ENCODE measurements at places on chromosomes 3 and 15.

GRCh38 chr3:37559461-37559860 is 302.2 kb upstream of the CTDSPL start:
- no peak for DNase-seq

GRCh38 chr3:69008980-69009379 is 4.5 kb downstream of the EOGT start:
- DNase-seq: peak; percentile 74

DNA sequence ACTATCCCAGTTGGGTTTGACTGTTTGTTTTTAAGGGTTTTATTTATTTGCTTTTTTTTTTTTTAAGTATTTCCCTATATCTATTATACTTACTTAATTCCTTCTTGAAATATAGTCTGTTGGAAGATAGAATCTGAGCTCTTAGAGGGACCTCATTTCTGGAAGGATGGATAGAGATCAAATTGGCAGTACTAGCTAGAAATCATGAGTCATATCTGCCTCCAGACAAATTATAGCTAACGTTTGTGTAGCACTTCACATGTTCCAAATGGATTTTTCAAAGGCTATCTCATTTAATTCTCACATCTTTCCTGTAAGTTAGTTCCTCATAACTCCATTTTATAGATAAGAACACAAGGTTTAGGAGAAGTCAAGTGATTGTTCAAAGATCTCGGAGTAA is 384.7 kb downstream of the ZIC1 start:
- DNase-seq: no peak

GRCh38 chr15:93040288-93041158 is 48.5 kb downstream of the RGMA start:
- DNase-seq: no peak

GRCh38 chr15:88858934-88859333 is 36.4 kb downstream of the HAPLN3 start:
- DNase-seq: no peak

GRCh38 chr3:112672716-112673541 is 32.0 kb upstream of the CCDC80 start:
- DNase-seq: no peak

- DNase-seq: no peak
Measured at GRCh38 chr3:70856414-70857162, 544.1 kb upstream of the MDFIC2 start.

- DNase-seq: no peak
Measured at GRCh38 chr3:18237251-18238005, 187.7 kb downstream of the SATB1 start.

- DNase-seq: no peak
Measured at GRCh38 chr3:151839313-151839631, 25.4 kb downstream of the AADAC start.

DNA sequence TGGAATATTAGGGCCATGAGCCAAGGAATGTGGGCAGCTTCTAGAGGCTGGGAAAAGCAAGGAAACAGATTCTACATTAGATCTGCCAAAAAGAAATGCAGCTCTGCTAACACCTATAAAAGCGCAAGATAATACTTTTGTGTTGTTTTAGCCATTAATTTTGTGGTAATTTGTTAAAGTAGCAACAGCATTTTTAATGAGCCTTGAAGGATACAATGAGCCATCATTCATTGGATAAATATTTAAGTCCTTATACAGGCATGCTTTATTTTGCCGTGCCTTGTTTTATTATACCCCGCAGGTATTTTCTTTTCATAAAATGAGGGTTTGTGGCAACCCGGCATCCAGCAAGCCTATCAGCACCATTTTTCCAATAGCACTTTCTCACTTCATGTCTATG is 15.0 kb downstream of the ARL14 start:
- DNase-seq: no peak

All from NT2/D1 (cell line).